ENCODE measurements at places on chromosomes 16 and 17.
A peak's percentile ranks its signal among the peaks of the same experiment; 100 is the strongest.

- DNase-seq, result no peak
Measured at GRCh38 chr16:4680673-4681470, 12.5 kb upstream of the NUDT16L1 start.

- no peak for DNase-seq
Measured at GRCh38 chr16:52547834-52548215, 882 bp upstream of the TOX3 start.

DNA sequence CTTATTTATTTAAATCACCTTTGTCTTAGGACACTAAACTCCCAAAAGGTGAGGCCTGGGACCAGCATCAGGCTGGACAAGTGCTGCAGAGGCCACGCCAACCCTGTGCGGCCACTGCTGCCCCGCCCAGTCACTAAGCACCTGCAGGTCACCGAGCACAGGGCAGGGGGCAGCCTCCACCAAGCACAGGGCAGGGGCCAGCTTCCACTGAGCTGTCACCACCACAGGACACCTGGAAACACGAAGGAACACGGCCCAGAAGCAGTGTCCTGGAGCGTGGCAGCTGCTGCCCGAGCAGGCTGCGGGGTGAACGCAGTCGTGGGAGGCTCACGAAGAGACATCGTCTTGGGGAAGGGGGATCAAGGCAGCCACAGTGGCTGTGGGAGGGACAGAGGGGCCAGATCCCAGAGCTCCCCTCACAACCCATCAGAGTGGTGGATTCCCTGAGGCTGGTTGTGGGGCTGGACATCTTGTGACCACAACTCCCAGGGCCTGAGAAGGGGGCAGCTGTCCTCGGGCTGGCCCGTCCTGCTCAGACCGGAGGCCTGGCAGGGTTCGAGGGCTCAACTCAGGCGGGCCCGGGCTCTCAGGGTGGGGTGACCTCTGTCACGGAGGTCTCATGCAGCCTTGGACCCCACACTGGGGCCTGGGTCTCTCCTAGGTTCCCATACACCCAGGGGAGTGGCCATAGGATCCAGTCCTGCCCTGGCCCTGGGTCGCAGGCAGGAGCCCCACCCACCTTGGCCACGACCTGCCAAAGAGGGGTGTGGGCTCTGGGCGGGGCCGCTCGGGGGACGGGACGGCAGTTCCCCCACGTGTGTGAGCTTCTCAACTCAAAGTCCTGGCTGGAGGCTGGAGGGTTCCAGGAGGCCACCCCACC, 18.7 kb downstream of the RAB40B start:
- DNase-seq, result no peak

- no peak for DNase-seq
Measured at GRCh38 chr16:83494459-83494858, 313.3 kb upstream of the HSBP1 start.

DNA sequence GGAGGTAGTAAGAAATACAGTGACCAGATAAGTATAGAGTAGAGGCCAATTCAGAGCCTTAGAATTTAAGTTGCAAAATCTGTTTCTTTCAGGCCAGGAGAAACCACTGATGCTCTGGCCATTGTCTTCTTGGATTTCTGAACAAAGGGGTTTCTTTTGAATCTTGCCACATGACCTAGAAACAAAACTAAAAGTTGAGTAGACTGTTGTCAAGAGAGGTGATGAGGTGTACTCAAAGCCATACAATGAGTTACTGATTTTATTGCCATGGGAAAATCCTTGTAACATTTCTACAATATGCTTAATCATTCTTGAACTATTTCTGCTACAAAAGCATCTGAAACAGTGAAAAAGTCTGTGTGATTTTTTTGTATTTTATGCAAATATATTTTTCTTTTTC, 881.3 kb downstream of the CDH11 start:
- DNase-seq, result peak; percentile 13

GRCh38 chr16:10501016-10501607, 79.3 kb downstream of the EMP2 start:
- DNase-seq, result no peak

GRCh38 chr17:44487170-44487569, 16.0 kb downstream of the GPATCH8 start:
- DNase-seq, result no peak

- DNase-seq, result no peak
Measured at GRCh38 chr16:64138621-64139020, 983.2 kb downstream of the CDH11 start.

DNA sequence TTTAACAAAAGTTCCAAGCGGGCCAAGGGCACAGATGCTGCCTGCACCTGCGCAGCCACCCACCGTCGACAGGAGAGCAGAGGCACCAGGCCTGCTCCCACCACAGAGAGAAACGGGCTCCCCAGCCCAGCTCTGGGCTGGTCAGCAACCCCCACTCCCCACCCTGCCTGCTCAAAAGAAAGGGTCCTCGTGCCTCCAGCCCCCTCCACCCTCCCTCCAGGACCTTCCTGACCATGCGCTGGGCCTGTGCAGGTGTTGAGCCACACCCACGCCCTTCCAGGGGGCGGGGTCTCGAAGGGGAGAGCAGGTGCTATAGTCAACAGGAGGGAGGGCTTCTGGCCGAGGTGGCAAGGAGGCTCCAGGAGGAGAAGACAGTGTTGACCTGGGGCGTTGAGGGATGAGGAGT, 25.3 kb downstream of the ZNF778 start:
- no peak for DNase-seq

GRCh38 chr17:10172241-10172741, 26.1 kb downstream of the GAS7 start:
- peak; percentile 58 for DNase-seq

GRCh38 chr16:62652441-62653120, 616.3 kb upstream of the CDH8 start:
- DNase-seq, result no peak
